ENCODE measurements at places on chromosomes 7 and 10. TPM values are rescaled to one million over a fixed set of nuclear protein-coding genes. Genes with fewer than 3 reads are reported as not detected.

FAM24B gene
- total RNA-seq = 17.1 TPM

TOMM7 gene
- total RNA-seq = 376 TPM

ASAH2 gene
- total RNA-seq = 7.4 TPM

SPDYE2B gene
- not detected for total RNA-seq

JMJD1C gene
- 91.9 TPM for total RNA-seq

PAOX gene
- total RNA-seq = 1.8 TPM

TRIM50 gene
- total RNA-seq = not detected

PPP3CB gene
- 37.4 TPM for total RNA-seq

CPVL gene
- total RNA-seq = 49.0 TPM

MRC1 gene
- not detected for total RNA-seq

HYCC1 gene
- total RNA-seq = 48.9 TPM

UCMA gene
- not detected for total RNA-seq
